ENCODE measurements at places on chromosomes 16 and 17. TPM values are rescaled to one million over a fixed set of nuclear protein-coding genes. Genes with fewer than 3 reads are reported as not detected.

Gene KRT12
- not detected for total RNA-seq

Gene NOD2
- not detected for total RNA-seq

Gene MEIOB
- 1.7 TPM for total RNA-seq

Gene RASL10B
- 0.10 TPM for total RNA-seq

Gene CES5A
- total RNA-seq: not detected

Gene CCL4
- not detected for total RNA-seq

Gene SYT17
- 13.3 TPM for total RNA-seq

Gene TBC1D28
- total RNA-seq: not detected

Gene EPOP
- 15.0 TPM for total RNA-seq

Gene SYNGR3
- total RNA-seq: 6.5 TPM

Gene TMEM92
- 26.6 TPM for total RNA-seq

Gene KRT25
- not detected for total RNA-seq

Gene SLC46A1
- total RNA-seq: 21.4 TPM

Gene NT5M
- 9.7 TPM for total RNA-seq

Gene IKZF3
- not detected for total RNA-seq

Gene MC1R
- total RNA-seq: 7.3 TPM

Gene MRPS34
- 159 TPM for total RNA-seq

Gene HOXB4
- total RNA-seq: 0.16 TPM

Gene IL17C
- not detected for total RNA-seq

Gene SCARF1
- total RNA-seq: 0.33 TPM

Gene SNAI3
- not detected for total RNA-seq

Gene ACSM2A
- not detected for total RNA-seq

Gene GPR142
- not detected for total RNA-seq

Gene ADAM11
- 1.9 TPM for total RNA-seq

Gene TP53TG3F
- total RNA-seq: not detected

Gene TTC19
- 45.4 TPM for total RNA-seq

Gene MKS1
- 10.6 TPM for total RNA-seq

Gene NEURL4
- total RNA-seq: 33.5 TPM

Gene SLC5A10
- total RNA-seq: 0.17 TPM

Gene SIRT7
- total RNA-seq: 40.5 TPM

Gene ZNF385C
- total RNA-seq: 0.13 TPM

Gene UBB
- total RNA-seq: 2,242 TPM

Gene KLHL36
- 23.6 TPM for total RNA-seq

Gene ABCC12
- total RNA-seq: 0.06 TPM

Gene ORC6
- total RNA-seq: 44.1 TPM

Gene C16orf96
- total RNA-seq: not detected

Gene IL34
- total RNA-seq: 0.44 TPM

Gene TBC1D3E
- not detected for total RNA-seq

Gene SLC4A1
- not detected for total RNA-seq

Gene OR2C1
- not detected for total RNA-seq

Gene RMI2
- 32.2 TPM for total RNA-seq

Gene NUDT7
- 5.0 TPM for total RNA-seq

Gene GRB7
- total RNA-seq: 4.1 TPM

Gene RHBDL1
- total RNA-seq: 1.1 TPM

Gene CCDC40
- 4.5 TPM for total RNA-seq

Gene HOXB7
- 31.4 TPM for total RNA-seq

Gene GSPT1
- total RNA-seq: 207 TPM

Gene FAM222B
- total RNA-seq: 22.4 TPM

Gene CDC42EP4
- total RNA-seq: 76.0 TPM

Gene TBC1D3B
- total RNA-seq: 1.9 TPM

Gene CNGB1
- total RNA-seq: 0.07 TPM

Gene NEUROD2
- not detected for total RNA-seq

Gene METTL22
- total RNA-seq: 20.4 TPM

Gene CLDN9
- total RNA-seq: 0.37 TPM

Gene MYH8
- total RNA-seq: not detected

Measured in A549 treated with CpdA at 1 μM for 4 hours (cell line).